ENCODE measurements at places on chromosomes 12 and 14.

DNA sequence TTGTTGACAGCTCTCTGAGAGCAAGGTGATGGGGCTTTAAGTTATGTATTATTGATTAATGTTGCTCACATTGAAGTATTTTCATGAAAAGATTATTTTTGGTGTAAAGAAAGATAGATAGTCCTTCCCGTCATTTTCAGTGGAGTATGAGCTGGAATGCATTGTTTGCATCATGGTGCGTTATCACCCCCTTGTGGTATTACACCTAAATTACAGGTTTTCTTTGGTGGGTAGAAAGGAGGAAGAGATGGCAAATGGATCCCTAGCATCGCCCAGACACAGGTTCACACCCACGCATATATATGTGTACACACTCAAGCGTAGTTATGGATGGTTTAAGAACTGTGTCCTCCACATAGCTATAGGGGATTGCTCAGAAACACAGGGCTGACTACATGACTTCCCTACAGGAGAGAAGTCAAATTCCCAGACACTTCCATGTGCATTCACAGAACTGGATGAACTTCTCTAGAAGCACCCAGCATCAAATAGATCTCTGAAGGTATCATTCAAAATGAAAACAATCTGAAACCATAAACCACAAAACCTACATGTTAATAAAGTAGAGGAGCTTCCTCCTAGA lies 14.4 kb upstream of the SERPINA10 start:
- DNase-seq, result no peak

DNA sequence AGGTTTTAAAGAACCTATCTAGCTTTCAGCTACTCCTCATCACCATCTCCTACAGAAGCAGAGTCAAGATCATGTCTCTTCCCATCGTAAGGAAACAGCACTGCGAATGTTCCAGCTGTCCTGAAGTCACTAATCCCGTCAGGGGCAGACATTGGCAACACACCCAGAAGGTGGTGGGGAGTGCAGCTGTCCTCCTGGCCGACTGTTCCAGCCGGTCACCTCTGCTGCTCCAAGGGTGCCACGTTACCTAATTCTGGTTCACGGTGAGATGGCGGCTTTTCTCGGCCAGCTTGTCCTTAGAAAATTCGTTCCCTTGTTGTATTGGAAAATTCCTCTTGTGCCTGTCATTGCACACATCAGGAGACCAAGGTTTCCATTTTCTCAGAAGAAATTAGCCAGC lies 196.2 kb downstream of the ZFP36L1 start:
- no peak for DNase-seq

DNA sequence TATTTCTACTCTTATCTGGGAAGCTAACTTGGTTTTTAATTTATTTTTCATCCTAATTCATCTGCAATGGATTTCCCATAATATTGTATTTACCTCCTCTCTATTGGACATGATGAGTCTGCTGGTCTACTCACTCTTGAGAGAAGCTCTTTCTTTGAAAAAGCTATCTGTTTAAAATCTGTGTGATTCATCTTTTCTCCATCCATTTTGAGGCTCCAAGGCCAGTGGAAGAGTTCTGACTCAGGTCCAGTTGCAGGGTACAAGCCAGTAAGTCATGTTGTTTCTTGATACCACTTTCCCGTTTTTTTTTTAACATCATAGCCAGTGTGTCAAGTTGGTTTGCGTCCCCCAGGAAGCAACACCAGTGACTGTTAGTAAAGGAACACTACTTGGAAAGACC lies 160.3 kb upstream of the BMP4 start:
- DNase-seq, result no peak

DNA sequence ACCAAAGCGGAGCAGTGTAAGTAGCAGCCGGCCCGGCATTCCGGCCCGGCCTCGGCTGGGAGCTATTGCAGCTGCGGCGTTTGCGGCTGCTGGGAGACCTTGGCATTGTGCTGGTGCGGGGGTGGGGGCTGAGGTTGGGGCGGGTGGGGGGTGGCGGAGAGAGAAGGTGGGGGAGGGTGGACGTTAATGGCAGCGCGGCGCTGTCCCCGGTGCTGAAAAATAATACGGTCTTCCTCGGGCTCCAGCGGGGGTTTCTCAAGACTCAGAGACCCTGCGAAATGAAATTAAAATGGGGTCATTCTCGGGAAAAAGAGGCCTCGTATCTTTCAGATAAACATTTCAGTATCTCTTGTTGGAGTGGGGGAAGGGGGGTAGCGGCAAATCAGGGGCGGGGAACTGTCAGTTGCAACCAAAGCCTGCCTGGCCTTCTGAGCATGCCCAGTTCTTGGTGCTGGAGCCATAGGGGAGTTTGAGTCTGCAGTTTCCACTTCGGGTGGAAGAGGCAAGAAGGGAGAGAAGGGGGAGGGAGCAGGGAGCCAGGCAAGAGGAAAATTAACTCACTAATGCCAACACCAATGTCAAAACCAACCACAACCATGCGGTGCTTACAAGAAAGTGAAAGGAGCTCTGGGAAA lies 414 bp downstream of the UNC79 start:
- DNase-seq, result peak; percentile 15

- DNase-seq, result no peak
Measured at GRCh38 chr14:78933948-78934524, 763.9 kb downstream of the NRXN3 start.

- no peak for DNase-seq
Measured at GRCh38 chr12:132610866-132611602, 652 bp upstream of the LRCOL1 start.

Measured in large intestine (tissue), 12 donors.